ENCODE measurements at places on chromosomes 5 and 9. TPM values are rescaled to one million over a fixed set of nuclear protein-coding genes. Genes with fewer than 3 reads are reported as not detected.

- DNase-seq: no peak
These were observed 254.6 kb upstream of the PIK3R1 start for GRCh38 chr5:67960939-67961338.

DNA sequence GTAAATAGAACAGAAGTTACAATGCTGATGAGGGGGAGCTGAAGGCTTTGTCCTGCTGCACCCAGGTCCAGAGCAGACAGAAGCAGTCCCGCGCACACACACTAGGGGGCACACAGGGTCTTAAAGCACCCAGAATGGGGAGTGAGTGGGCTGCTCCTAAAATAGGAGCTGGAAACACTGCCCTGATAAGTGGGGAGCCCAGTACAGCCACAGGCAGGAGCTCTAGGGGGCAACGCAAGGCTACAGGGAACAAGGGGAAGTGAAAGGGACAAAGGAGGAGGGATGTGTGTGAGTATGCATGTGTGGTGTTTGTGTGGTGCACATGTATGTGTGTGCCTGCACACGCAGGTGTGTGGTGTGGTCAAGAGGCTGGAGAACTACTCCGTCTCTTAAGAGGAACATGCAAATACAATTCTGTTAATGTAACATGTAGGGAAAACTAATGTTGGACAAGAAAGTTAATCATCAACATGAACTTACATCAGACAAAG lies 191.5 kb downstream of the ROR2 start:
- DNase-seq: peak; percentile 40

DNA sequence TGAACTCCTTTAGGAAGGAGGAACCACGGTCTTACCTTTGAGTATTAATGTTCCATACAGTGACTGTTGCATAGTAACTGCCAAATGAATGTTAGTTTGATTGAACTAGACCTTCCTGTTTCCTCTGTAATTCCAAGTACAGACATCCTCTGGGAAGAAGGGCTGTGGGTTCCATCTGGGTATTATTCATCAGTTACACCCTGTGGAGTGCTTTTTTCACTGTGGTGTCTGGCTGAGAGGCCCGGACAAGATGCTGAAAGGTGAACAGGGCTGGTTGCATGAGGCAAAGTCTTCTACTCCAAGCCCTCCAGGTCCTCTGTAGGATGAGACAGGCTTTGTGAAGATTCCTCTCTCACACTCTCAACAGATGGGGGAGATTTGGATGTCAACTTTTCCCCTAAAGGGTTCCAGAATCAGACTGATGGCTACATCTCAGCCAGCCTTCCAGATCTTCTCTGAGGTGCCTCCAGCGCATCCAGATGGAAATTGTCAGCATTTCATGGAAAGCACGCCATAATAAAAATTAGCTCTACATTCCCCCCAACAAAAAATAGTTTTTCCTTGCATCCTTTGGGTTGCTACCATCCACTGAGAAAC lies 230.9 kb downstream of the GAS1 start:
- DNase-seq: no peak

GRCh38 chr9:136323371-136323789 lies 4.0 kb upstream of the GPSM1 start:
- DNase-seq: no peak

DNA sequence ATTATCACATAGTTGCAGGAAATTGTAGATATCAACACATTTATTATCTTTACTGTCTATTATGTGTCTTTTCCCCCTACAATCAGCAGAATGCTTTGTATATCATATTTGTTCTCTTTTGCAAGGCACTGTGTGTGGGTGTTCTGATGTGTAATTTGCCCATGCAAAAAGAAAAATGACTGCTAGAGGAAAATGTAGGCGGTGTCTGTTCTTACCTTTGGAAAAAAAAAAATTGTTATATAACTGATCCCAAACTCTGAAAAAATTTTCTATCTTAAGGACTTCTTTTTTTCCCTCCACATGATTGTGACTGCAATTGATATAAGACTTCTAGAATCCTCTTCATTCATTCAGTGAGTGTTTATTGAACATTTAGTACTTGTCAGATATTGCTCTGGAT lies 24.5 kb downstream of the MRPS30 start:
- DNase-seq: no peak

DNA sequence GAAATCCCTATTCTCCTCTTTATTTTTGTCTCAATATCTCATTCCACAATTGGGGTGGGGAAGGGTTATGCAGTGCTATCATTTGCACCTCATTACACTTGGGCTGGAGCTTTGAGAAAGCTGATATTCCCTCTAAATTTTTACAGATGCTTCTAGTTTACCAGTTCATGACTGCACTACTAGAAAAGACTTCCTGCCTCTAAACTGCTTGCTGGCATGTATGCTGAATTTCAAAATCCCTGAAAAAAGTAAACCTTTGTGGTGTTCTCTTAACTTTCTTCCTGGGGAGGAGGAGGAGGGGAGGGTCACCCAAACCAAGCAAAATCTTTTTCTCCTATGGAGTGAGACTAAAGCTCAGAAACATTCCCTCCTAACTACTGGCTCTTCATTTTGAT lies 45.1 kb downstream of the BNC2 start:
- DNase-seq: no peak

DNA sequence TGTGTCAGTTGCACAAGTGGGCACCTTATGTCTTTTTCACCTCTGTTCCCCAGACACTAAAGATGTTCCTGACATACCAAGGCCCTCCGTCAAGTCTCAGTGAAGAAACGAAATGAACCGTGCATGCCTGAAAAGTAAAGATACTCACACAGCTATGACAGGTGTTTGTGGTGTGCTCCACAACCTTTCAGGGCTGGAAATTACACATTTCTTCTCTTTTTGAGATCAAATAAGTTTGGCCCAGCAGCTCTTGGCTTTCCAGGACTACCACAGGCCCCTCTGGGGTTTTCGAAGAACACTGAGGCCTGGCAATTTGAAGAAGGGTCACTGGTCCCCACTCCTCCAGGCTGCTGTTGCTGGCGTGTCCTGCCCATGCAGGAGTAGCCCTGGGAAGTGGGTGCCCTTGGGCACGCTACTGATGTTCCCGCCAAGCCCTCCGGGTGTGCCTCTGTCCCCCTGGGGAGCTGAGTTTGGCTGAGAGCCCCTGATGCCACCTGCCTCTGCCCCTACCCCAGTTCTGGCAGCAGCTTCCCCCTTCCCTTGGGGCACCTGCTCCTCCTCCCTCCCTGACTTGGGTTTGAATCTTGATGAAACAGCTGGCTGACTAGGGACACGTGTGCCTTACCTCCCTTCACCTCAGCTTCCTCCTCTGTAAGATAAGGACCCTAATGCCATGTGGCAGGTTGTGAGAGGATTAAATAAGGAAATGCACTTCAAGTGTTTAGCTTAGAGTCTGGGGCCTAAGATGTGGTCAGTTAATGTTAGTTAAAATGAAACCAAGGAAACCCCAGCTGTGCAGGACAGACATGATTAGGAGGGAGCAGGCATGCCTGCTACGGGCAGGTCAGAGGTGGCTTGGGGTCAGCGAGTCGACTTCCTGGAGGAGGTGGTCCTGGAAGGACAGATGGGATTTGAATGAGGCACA lies 49.1 kb upstream of the GADD45G start:
- peak; percentile 81 for DNase-seq

- no peak for DNase-seq
These were observed 106.9 kb upstream of the VCAN start for GRCh38 chr5:83364312-83365299.

Gene NUTM2G
- total RNA-seq: not detected

Gene MEIKIN
- total RNA-seq: not detected

Data from OCI-LY7 (cell line).